Anterior cingulate cortex (tissue), 58 donors: ENCODE measurements at places on chromosomes 13 and 19.

DNA sequence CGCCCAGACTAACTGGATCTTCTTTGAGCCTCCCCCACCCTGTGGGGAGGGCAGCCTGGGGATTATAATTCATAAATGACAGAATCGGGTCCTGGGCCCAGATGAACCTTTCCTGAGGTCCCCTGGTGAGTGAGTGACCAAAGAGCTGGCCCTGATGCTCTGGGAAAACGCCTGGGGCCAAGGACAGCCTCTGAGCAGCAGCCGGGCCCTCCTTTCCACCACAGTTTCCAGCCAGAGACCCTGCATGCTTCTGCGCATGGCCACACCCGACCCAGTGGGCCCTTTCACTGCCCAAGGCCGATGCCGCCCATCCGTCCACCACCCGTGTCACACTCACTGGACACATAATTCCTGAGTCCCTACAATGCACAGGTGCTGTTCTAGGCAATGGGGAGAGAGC is 43.6 kb upstream of the CCNE1 start:
- no peak for DNase-seq

- no peak for DNase-seq
These were observed 79.8 kb downstream of the ATP11A start for GRCh38 chr13:112769615-112770014.

DNA sequence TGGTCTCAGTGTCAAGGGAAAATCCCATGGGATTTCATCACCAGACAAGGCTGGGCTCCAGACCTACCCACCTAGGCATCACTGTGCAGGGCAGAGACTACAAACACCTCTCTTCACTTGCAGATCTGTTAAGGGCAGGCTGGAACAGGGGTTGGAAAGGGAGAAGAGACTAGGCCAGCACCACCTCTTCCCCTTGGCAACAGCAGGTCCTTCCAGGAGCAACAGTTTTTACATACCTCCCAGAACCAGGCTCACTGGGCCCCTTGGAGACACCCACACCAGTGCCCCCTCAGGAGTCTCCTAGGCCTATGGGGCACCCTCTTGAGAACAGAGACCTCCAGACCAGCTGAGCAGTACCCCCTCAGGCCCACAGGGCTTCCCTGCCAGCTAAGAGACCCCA is 2.5 kb upstream of the UBE2M start:
- no peak for DNase-seq

DNA sequence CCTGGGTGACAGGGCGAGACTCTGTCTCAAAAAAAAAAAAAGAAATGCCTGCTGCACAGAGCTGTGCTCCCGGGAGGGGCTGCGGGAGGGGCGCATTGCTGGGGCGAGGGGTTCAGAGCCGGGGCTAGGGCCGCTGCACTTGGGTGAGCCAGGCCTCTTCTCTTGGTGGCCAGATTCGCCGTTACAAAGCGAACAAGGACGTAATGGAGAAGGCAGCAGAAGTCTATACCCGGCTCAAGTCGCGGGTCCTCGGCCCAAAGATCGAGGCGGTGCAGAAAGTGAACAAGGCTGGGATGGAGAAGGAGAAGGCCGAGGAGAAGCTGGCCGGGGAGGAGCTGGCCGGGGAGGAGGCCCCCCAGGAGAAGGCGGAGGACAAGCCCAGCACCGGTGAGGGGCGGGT is 19.0 kb downstream of the PLIN4 start:
- DNase-seq: no peak

GRCh38 chr13:69641773-69642172 is 465.9 kb upstream of the ATXN8OS start:
- DNase-seq: no peak

- no peak for DNase-seq
These were observed 128.6 kb upstream of the ZNF91 start for GRCh38 chr19:23523863-23524262.

- no peak for DNase-seq
These were observed 54.4 kb downstream of the MLLT1 start for GRCh38 chr19:6225232-6225865.

DNA sequence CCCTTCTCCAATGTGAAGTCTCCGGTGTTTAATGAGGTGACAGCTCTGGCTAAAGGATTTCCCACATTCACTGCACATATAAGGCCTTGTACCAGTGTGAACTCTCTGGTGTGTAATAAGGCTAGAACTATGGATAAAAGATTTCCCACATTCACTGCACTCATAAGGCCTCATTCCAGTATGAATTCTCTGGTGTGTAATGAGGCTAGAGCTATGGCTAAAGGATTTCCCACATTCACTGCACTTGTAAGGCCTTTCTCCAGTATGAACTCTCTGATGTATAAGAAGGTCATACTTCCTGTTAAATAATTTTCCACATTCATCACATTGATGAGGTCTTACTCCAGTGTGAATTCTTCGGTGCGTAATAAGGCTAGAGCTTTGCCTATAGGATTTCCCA is 5.9 kb downstream of the ZNF256 start:
- no peak for DNase-seq
